Activated T-helper 2 cell treated with anti-CD3 and anti-CD28 coated beads, Interferon-gamma antibody, Interleukin-2, Interleukin-4, amounts not matched to agents 10 μg/mL and 5 μg/mL and 100 μg/mL, durations not matched to agents 14 hours and 24 hours and 36 hours (primary cell): ENCODE measurements at places on chromosomes 11 and 22. TPM values are rescaled to one million over a fixed set of nuclear protein-coding genes. Genes with fewer than 3 reads are reported as not detected.

The KRTAP5-10 gene
- total RNA-seq = not detected in 2 replicates

DNA sequence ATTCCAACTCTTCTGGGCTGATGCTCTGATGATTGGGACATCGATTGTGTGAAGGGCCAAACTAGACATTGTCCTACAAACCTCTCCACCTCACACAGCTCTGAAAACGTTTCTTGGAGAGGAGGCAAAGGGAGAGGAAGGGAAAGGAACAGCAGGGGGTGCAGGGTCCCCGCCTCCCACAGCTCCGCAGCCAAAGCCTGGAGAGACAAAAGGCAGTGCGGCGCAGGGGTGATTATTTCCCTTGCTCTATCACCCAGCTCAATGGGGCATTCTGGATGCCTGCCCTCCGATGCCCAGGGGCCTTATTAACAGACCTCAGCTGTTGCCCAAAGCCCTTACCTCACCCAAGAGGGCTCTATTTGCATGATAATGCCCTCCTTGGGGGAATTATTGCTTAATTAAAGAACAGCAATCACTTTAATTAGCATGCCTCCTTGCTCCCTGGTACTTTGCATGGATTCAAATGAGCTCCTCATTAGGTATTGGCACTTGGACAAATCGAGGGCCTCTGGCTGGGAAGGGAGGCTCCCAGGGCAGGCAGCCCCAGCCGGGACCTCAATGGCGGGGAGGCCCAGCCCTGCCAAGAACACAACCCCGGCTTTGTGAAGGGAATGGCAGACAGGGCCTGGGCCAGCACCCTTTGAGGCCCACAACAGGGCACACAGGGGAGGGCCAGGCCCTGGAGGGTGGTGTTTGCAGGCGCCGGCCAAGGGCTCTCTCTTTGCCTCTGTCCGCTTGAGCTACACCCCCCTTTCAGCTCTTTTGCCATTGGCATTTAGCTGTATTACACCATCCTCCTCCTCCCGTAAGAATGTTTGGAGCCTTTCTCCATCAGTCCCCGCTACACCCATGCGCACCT, 19.8 kb upstream of the CDON start:
- no peak for DNase-seq

- no peak for DNase-seq
Measured at GRCh38 chr11:9651481-9651880, 12.4 kb upstream of the SWAP70 start.

DNA sequence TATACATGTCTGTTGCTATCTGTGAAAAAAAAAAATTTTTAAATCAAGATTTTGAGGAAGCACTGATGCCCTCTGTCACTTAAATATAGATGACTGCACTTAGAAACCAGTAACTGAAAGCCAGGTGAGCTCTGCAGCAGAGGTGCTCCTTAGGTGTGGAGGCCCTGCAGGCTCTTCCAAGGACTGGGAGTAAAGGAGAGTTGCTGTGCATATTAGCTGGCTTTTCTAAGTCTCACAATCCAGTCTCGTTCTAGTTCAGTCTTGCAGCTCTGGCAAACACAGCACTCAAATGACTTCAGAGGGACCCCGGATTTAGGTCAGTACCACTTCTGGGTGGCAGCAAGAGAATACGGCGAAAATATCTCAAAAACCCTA, 61.0 kb downstream of the LARGE2 start:
- no peak for DNase-seq

DNA sequence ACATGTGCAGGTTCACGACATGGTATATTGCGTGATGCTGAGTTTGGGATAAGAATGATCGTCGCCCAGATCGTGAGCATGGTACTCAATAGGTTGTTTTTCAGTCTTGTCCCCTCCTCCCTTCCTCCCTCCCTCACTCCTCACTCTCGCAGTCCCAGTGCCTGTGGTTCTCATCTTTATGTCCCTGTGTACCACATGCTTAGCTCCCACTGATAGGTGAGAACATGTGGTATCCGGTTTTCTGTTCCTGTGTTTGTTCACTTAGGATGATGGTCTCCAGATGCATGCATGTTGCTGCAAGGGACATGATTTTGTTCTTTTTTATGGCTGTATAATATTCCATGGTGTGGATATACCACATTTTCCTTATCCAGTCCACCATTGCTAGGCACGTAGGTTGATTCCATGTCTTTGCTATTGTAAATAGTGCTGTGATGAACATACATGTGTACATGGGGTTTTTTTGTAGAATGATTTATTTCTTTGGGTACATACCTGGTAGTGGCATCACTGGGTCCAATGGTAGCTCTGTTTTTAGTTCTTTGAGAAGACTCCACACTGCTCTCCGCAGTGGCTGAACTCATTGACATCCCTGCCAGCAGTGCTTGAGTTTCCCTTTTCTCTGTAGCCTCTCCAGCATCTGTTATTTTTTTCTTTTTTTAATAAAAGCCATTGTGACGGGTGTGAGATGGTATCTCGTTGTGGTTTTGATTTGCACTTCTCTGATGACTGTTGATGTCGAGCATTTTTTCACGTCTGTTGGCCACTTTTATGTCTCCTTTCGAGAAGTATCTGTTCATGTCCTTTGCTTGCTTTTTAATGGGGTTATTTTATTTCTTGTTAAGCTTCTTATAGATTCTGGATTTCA, 16.4 kb downstream of the ZBED4 start:
- no peak for DNase-seq

DNA sequence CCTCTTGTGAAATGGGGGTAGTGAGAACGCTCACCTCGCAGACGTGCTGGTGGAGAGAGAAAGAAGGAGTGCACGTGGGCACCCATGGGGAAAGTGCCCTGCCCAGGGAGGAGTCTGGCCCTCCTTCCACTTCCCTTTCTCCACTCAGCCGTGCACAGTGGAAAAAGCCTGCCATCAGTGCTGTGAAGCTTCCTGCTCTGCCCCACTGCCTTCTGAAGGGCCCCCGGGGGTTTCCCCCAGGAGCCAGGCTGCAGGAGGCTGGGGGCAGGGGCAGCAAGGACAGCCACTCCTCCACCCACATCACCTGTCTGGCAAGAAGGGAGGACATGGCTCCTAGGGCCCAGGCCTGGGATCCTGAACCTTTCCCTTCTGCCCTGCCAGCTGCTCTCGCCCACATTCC, 7.6 kb downstream of the TP53I11 start:
- DNase-seq = no peak

GRCh38 chr22:31738566-31738965, 11.4 kb downstream of the PRR14L start:
- no peak for DNase-seq
